ENCODE measurements at places on chromosomes 16 and 17.

- no peak for DNase-seq
These were observed 2.5 kb downstream of the RANBP10 start for GRCh38 chr16:67803894-67804293.

DNA sequence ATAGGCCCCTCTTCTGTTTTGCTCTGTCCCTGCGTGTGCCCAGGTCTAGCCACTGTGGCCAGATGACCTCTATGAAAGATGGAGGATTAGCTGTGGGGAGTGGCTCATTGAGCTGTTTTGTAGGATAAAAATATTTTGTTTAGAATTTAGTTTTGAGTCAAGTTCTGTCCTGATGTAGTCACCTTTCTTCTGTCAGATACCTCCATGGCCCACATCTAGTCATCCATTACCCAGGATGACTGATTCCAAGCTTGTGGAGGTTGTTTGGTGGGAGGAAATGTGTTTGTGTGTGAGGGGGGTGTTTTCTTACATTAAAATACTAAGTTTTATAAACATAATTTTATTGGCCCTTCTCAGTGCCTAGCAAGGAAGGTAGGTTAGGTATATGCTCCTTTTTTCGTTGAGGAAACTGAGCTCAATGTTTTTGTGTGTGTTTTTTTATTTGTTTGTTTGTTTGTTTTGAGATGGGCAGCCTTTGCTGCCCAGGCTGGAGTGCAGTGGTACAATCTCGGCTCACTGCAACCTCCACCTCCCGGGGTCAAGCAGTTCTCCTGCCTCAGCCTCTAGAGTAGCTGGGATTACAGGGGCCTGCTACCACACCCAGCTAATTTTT, 16.3 kb downstream of the SNX11 start:
- DNase-seq, result no peak

DNA sequence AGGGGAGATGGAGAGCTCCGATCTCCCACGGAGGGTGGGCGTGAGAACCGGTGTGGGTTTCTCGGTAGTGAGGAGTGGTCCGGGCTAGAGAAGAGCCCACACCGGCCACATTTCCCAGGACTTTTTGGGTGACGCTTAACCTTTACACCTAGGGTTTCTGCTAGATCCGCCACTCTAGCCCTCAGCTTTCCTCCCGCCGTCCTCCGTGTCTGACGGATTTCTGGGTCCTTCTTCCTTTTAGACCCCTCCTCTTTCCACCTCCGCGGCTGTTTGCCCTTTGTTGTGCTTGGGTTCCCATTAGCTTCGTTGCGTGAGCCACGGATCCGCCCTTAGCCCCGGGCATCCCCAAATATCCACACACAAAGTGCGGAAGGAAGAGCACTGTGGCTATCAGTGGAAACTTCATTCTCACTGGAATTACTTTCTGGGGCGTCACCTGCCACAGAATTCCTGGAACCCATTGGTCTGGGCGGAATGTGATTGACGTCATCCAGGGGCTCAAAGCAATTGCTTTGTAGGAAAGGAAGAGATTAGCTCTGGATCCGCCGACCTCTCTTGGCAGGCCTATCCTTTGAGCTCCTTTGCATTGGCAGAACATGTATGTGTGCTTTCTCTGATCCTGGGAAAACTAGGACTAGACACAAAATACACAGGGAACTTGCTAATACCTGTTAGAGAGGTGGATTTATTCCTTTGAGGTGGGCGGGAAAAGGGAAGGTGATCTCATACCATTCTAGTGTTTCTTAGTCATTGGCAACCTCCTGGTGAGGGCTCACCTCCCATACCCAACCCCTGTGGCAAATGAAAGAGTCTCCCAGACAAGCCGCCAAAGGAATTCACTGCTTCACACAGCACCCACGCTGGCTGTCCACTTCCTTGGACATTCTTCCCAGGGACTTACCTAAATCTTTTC, 654 bp downstream of the TNFAIP1 start:
- peak; percentile 33 for DNase-seq

GRCh38 chr17:69812240-69812837, 262.7 kb upstream of the KCNJ16 start:
- no peak for DNase-seq

DNA sequence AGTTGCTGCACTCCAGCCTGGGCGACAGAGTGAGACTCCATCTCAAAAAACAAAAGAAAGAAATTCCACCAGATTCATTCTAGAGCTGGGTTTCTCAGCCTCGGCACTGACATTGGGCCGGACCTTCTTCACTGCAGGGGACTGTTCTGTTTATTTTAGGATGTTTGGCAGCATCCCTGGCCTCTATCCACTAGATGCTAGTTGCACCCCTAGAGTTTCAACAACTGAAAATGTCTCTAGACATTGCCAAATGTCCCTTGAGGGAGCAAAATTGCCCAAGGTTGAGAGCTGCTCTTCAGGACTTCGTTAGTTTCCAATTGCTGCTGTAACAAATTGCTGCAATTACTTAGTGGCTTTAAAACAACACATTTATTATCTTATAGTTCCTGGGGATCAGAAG, 7.2 kb downstream of the EEF2K start:
- no peak for DNase-seq

DNA sequence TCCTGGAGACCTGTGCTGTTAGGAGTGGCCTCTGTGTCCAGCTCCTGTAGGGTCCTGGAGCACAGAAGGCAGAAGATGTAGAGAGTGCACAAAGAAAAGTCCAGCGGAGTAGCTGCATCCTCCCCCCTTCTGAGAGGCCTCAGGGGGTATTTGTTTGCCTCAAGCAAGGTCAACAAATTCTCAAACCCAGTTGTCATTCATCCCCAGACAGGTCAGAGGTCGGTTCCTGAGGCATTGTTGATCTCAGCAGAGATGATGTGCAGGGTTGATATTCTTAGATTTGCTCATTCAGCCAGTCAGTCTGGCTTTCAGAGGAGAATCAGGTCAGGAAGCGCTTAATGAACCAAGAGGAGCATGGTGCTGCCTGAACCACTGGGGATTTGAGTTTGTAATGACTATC, 8.3 kb upstream of the RBFOX1 start:
- no peak for DNase-seq

DNA sequence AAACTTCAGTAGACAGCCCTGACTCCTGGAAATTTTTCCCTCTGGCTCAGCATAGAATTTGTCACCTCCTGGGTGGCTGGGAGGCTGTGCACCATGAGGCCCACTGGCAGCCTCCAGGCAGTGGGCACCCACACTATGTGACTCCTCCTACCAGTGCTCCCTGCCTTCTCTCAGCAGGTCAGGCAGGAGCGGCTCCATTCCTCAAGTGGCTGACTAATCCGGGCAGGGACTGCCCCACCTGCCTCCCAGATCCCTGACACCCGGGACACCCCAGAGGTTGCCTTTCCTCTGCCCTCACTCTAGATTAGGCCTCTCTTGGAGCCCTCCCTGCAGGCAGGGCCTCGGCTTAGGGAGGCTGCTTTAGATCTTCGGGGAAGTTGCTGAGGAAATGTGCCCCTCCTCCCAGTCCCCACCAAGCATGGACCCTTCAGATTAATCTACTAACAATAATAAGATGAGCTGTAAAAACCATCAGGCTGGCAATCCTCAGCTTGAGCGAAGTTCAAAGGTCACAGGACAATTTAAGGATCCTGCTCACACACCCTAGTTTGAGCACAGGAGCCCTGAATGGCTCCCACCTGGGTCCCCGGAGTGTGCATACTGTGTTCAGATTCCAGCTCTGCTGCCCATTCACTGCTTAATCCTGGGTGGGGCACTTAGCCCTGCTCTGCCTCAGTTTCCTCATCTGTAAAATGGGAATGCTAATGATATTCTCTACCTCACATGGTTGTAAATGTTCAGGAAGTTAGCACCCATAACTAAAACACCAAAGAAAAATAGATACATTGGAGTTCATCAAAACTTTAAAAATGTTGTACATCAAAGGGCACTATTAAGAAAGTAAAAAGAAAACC, 10.0 kb upstream of the MYCBPAP start:
- no peak for DNase-seq

- DNase-seq, result no peak
These were observed 28.0 kb upstream of the B4GALNT2 start for GRCh38 chr17:49104511-49105074.

DNA sequence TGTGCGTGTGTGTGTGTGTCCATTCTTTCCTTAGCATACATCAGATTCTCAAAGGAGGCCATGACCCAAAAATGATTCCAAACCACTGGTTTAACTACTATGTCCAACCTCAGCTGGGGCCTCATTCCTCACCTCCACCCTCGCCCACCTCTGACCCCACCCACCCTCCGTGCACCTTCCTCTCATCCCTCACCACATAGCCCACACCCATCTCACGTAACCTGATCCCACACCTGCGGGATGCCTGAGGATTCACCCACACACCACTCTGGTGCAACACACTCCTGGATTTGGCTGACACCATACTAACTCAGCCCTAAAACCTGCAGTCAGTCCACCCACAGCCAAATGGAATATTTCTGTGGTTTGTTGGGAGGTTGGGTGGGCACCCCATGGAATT, 3.3 kb upstream of the CSNK2A2 start:
- no peak for DNase-seq

GRCh38 chr16:50600582-50601283, 52.5 kb downstream of the NKD1 start:
- no peak for DNase-seq

- DNase-seq, result no peak
These were observed 58.7 kb downstream of the PLXDC1 start for GRCh38 chr17:39092692-39093230.

DNA sequence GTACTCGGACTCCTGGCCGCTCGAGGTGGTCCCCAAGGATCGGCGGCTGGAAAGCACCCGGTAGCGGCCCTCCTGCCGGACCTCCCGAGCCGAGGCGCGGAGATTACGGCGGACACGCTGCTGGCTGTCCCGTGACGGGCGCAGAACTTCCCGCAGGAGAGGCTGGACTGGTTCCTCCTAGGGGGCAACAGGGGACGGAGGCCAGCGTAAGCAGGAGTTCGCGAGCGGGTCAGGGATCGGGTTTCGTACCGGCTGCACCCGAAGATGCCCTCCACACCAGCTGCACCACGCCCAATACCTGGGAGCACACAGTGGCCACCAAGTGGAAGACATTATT, 341 bp downstream of the SLC7A6OS start:
- DNase-seq, result no peak

GRCh38 chr17:62848334-62848733, 40.2 kb upstream of the MARCHF10 start:
- DNase-seq, result no peak

DNA sequence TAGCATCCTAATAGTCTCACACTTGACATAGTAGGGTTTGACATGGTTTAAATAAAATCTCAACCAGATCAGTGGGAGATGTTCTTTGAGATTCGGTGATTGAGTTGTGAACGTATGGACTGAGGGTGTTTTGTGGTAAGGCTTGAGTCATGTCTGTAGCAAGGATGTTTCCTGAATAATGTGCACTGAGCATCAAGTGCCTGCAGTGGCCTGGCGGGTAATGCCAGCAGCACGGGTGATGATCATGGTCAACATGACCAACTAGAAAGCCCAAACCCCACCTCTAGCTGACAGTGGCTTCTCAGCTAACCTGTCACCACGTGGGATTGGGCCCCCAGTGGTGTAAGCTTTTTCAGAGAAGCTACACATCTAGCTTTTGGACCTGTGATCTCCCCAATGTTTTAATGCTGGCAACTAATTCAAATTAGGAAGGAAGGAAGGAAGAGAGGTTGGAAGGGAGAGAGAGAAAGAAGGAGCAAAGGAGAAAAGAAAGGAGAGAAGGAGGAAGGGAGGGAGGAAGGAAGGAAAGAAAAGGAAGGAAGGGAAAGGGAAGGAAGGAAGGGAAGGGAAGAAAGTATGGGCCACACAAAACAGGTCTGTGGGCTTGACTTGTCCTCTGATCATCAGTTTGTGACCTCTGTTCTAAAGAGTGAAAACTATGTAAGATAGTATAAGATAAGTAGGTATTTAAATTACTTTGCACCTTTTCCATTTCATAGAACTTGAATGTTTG, 55.4 kb downstream of the WWOX start:
- no peak for DNase-seq

DNA sequence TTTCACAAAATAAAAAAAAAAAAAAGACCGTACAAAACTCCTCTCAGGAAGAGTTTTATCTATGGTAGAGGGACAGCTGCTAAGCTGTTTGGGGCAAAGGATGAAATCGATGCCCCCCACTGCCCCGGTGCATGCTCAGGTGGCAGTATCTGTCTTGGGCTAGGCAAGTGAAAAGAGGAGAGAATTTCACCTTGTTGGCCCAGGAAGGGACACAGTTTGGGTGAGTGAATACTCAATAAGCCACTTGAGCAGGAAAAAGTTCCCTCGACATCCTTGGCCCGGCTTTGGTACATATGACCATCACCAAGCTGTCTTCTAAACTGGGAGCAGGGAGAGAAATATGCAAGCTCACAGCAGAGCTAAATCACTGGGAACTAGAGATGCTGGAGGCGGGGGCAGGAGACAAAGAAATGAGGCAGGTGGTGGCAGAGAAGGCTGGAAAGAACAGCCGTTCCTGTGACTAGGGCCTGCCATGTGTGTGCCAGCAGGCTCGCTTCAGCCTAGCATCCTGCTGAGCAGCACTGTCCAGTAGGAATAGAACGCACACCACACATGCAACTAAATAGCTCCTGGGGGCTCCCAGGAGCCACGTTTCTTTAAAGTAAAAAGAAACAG, 8.2 kb upstream of the EIF1 start:
- DNase-seq, result no peak

DNA sequence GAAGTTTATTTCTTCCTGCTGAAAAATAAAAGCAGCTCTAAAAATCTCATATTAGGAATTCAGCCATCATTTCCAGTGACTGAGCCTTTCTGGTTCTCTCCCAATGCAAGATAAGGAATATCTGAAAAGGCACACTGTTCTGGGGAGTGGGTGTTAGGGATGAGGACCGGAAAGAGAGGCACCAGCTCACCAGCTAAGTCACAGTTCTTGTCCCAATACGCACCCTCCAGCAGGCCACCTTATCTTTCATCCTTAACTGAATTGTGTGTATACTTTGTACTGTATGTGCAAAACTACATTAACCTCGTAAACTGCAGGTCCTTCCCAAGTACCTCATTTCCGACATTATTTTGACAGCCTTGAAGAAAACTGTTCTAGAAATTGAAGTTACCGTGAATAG, 11.0 kb downstream of the AMFR start:
- no peak for DNase-seq

DNA sequence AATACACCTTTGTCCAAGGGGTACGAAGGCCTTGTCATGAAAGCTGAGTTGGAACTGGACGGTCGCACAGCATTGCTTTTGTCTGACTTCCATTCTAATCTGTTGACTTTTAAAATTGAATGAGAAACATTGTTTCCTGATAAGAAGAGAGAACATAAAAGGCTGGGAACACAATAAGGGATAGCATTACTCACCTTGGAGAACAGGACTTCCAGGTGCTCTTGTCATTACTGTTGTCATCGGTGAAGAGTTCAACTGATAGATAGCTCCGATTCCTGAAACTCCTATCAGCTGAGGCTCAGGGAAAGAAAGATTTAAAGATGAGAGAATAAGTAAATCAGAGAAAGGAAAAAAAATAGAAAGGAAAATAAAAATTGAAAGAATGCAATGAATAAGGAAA, 351.1 kb downstream of the KCNJ2 start:
- DNase-seq, result no peak

GRCh38 chr17:79612468-79613194, 1.8 kb upstream of the RBFOX3 start:
- DNase-seq, result peak; percentile 76

GRCh38 chr17:15981208-15981607, 18.3 kb downstream of the ZSWIM7 start:
- DNase-seq, result no peak

- DNase-seq, result no peak
These were observed 44.1 kb upstream of the MGAT5B start for GRCh38 chr17:76824093-76824492.
